ENCODE measurements at places on chromosomes 1 and 21.

- DNase-seq: no peak
Observed at GRCh38 chr1:103250441-103250861, 142.1 kb upstream of the COL11A1 start.

DNA sequence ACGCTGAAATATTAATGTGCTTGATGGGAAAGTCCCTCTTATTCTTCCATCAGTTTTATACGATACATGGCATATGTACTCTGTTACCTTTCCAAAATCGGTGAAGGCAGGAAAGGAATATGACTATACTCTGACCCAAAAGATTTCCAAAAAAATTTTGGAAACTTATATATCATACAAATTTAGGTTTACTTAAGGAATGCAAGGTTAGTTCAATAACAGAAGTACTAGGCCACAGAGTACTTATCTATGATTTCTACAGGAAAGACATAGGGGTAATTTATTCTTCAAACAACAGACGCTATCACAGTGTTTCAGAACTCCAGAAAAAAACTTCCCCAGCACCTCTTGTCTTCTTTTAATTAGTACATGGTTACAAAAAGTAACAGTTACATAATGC is 84.8 kb downstream of the COP1 start:
- no peak for DNase-seq

GRCh38 chr1:175845338-175845737 is 101.9 kb upstream of the TNR start:
- DNase-seq: no peak

GRCh38 chr1:25134307-25134706 is 98.0 kb downstream of the SYF2 start:
- no peak for DNase-seq

DNA sequence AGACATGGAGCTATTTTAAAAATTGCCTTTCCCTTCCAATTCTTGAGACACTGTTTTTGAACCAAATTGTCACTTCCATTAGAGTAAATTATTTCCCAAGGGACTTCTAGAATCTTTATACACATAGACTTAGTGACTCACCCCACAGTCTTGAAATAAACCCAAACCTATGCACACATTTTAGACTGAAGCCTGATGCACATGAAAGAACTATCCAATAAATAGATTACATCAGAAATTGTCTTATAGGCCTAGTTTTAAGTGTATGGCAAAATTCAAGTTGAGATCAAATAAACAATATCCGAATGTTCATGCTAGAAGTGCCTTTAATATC is 32.2 kb upstream of the ZNF326 start:
- no peak for DNase-seq

DNA sequence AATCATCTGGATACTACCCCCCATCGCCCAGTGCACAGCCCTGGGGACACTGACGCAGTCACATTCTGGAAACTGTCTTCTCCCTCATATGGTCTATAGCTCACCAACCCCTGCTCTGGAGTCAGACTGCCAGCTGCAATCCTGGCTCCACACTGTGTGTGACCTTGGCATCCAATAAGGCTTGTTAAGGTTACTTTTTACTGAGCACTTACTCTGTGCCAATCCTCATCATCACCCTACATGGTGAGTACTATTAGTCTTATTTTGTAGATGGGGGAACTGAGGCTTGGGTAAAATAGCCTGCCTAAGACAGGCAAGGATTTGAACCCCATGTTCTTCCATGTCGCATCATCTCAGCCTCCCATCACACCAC is 34.9 kb downstream of the AHDC1 start:
- no peak for DNase-seq

GRCh38 chr1:216201946-216202345 is 221.3 kb downstream of the USH2A start:
- DNase-seq: no peak

DNA sequence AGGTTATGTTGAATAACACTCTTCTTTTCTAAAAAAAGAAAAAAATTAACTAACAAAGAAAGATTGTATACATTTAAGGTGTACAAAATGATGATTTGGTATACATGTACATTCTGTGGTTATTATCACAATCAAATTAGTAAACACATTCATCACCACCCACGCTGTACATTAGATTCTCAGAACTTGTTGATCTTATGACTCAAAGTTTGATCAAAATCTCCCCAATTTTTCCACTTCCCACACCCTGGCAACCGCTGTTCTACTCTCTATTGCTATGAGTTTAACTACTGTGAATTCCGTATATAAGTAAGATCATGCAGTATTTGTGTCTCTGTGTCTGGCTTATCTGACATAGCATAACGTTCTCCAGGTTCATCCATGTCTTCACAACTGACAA is 469.5 kb upstream of the CHRM3 start:
- DNase-seq: no peak

- no peak for DNase-seq
Observed at GRCh38 chr1:107776900-107777663, 187.9 kb downstream of the VAV3 start.

GRCh38 chr1:232587141-232588008 is 42.6 kb downstream of the SIPA1L2 start:
- DNase-seq: no peak

- no peak for DNase-seq
Observed at GRCh38 chr1:155321639-155322503, 1.2 kb downstream of the RUSC1 start.

DNA sequence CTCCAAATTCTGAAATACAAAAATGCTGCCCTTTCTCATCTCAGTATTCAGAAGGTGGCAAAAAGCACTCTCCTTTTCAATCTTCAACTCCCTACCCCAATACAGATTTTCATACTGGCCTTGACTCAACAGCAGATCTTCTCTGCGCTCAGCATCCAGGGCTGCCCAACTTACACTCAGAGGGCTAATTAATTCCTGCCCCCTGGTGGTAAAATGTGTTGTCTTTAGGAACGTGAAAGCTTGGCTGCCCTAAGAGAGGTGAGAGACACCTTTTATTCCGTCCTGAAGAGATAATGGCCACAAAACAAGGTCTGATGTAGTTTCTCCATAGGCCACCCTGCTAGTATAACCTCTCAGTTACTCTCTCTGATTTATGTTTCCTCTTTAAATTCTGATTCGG is 25.0 kb downstream of the KRTAP24-1 start:
- DNase-seq: no peak

GRCh38 chr1:46735708-46736324 is 16.9 kb upstream of the EFCAB14 start:
- DNase-seq: no peak

DNA sequence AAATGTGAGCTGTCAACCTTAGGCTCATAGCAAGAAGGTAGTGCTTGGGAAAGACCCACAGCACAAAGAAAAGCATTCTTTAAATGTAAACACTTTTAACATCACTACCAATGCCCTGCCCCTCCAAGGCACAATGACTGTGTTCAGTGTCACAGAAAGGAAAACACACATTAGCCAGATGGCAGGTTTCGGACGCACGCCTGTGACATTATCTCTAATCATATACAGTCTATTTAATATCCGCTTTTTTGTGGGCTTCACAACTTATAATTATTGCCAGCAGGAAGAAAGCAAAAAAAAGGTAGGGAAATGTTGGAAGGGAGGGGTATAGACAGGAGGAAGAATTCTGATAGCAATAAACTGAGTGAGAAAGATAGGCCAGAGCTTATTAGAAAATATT is 112.4 kb upstream of the BEND5 start:
- DNase-seq: no peak

DNA sequence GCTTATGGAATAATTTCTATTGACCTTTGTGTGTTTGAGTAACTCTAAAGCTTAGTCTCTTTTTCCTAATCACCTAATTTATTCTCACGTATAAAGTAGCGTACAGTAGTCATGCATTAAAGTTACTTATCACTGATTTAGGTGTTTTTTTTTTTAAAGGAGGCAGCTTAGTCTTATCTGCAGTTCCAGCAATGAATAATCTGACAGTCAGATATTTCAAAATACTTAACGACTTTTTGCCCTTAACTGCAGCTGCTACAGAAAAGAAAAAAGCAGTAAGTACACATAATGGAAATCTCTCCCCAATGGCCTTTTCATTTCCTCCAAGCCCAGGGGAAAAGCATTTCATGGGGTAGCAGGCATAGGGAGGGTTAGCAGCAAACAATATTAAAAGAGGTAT is 54.6 kb downstream of the SLC35F3 start:
- DNase-seq: no peak

DNA sequence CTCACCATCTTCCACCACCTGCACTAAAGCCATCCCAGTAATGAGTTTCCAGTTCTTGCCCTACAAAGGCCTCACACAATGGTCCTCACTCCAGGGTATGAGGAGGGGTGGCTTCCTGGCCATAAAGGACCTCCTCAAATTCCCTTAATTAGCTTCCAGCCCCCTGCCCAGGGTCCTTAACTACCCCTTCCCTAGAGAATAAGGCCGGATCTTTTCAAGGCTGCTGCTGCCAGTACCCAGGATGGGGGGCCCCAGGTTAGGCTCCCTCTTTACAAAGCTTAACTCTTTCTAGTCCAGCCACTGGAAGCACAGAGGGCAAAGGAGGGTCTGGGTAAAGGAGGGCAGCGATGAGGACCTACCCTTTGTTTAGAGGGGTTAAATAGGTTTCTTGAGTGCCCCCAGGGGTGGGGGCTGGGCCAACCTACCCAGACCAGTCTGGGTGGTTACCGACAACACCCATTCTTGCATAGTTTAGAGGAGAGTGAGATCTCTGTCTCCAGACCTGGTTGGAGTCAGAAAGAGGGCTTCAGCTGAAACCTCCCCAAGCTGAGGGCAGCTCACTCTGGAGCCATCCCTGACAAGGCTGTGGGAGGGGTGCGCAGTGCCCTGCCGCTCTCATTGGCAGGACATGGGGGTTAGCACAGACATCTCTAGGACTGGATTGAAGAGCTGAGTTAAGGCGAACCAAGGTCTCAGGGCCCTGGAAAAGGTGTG is 7.1 kb downstream of the BLACAT1 start:
- DNase-seq: no peak

DNA sequence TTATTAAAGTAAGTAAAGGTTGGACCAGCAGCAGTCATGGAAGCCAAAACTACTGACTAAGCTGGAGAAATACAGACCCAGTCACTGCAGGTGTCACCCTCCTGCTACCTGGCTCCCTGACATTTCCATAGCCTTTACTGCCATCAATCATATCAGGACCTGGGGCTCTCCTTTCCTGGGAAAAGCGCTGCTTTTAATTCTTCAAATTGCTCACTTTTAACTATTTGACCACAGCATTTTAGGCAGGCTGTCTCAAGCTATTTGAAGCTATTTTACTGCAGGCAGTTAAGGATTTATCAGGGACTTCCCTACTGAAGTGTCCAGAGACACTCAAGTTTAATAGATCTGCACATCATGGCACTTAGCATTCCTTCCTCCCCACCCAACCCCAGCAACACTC is 4.1 kb downstream of the IVL start:
- no peak for DNase-seq

DNA sequence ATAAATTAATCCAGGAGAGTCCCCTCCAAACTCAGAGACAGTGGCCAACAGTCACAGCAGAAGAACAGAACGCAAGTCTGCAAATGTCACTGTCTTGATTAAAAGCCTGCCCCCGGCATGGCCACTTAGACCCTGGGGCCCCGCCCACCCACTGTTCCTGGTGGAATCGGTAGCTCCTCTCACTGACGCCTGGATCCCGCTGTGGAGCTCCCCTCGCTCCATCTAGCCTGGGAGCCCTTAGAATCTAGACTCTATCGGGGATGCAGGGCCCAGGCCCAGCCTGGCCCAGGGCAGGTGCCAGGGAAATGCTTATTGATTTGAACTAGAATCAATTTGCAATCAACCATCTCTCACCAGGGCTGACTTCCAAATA is 21.4 kb upstream of the PLEKHG5 start:
- DNase-seq: no peak

DNA sequence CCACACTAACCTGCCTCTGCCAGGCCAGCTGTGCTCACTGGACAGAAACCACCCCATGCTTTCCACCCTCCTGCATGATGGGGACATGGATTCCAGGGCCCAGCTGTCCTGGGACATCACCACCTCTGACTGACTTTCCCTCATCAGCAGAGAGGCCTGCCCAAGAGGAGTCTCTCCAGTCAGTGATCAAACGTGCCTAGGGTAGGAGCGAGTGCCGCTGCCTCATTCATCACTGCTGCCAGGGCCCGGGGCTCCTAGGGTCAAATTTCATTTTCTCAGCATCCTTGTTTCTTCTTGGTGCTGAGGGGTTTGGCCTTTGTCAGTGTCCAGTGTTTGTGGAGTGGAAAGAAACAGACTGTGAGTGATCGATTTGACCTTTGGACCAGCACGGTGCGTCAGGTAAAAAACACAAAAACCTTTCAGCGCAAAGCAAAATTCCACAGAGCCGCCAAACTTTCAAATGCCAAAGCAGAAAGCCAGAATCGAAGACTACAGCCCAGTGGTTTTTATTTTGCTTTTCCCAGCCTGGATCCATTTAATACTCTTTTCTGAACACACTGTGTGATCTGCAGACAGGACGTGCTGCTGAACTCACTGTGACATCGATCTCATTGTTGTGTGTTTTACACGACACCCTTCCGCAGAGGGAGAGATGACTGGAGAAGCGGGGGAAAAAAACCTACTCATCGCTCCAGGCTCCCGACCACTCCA is 43.2 kb downstream of the CAPN8 start:
- DNase-seq: no peak

GRCh38 chr21:17612023-17612564 is 607 bp downstream of the BTG3 start:
- no peak for DNase-seq

DNA sequence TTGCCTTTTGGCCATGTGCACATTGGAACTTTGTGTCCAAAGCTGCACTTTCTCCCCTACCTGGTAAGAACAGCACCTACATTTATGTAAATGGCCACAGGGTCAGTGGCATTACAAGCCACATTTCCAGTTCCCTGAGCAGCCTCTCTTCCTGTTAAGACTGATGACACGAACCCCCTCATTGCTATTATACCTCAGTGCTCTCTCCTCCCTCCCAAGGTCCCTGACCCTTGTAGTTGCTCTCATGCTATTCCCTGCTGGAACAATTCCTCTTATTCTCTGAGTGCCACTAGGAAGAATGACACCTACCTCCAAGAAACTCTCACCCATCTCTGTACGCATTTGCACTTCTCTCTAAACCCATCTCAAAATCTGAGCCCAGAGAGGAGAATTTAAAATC is 14.9 kb upstream of the VAV3 start:
- DNase-seq: no peak

- no peak for DNase-seq
Observed at GRCh38 chr1:67582625-67583461, 102.2 kb upstream of the GADD45A start.

DNA sequence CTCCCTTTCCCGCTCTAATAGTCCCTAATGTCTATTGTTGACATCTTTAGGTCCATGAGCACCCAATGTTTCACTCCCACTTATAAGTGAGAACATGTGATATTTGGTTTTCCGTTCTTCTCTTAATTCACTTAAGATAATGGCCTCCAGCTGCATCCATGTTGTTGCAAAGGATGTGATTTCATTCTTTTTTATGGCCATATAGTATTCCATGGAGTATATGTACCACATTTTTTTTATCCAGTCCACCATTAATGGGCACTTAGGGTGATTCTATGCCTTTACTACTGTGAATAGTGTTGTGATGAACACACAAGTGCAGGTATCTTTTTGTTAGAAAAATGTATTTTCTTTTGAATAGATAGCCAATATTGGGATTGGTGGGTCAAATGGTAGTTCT is 126.0 kb upstream of the RAB3GAP2 start:
- no peak for DNase-seq

GRCh38 chr1:160570840-160571239 is 8.5 kb downstream of the CD84 start:
- no peak for DNase-seq
